Stimulated activated CD8-positive, alpha-beta memory T cell treated with anti-CD3 and anti-CD28 coated beads, Interleukin-4, amount 100 ng/mL, for 24 hours (primary cell): ENCODE measurements at places on chromosomes 6 and 20.

DNA sequence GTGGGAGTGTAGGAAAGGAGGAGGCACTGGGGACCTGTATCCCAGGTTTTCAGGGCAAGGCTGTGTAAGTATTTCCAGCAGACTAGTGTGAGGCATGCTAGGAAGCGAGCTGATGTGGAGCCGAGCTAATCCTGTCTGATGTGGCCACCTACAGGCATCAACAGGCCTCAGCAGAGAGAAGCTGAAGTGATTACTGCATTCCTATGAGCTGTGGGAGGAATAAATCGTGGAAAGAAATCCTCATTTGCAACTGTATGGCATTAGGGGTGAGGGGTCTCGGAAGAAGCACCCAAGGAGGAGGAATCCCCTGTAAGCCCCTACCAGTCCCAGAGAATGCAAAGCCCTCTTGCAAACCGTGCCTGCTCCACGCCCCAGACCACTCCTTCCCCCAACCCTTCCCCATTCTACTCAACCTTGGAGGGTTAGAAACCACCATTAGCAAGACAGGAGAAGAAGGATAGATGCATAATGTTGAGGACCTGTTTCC, 41.6 kb downstream of the C6orf15 start:
- no peak for DNase-seq

DNA sequence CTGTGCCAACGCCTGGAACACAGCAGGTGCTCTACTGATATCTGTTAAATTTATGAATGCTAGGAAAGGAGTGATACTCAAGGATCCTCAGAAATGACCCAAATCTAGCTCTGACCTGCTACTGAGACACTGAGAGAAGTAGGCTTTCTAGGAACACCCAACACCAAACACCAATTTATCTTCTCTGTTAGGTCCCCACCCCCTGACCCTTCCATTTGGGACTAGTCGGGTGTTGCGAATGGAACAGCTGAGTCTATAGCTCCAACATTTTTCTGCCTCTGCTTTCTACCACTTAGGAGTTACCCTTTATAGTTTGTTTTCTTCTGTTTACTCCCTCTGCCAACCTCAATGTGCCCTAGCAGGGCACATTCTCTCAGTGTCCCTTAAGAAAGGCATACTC, 24.0 kb downstream of the CPNE1 start:
- DNase-seq, result no peak

- no peak for DNase-seq
Measured at GRCh38 chr6:116118608-116119007, 7.3 kb downstream of the COL10A1 start.

- DNase-seq, result no peak
Measured at GRCh38 chr6:129598244-129599187, 111.5 kb downstream of the ARHGAP18 start.

- DNase-seq, result no peak
Measured at GRCh38 chr6:117776441-117776840, 101.2 kb downstream of the NUS1 start.

DNA sequence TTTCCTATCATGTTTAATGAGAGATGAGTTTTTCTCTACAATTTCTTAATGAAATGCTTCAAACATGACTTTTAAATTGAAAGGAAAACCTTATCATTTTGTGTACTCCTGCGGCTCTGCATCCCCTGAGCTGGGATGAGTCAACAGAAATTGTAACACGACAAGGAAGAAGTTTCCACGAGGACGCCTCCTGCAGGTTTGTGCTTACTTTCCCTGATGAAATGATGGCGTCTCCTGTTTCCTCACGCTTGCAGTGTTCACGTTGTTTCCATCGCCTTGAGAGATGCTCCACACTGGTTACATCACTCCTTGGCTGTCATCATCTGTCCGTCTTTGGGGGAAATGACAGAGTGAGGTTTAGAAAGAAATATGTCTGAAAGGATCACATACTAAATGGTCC, 233.7 kb upstream of the ZFP64 start:
- no peak for DNase-seq

GRCh38 chr20:39736434-39737327, 774.5 kb downstream of the DHX35 start:
- no peak for DNase-seq

- DNase-seq, result no peak
Measured at GRCh38 chr20:7136886-7137285, 369.4 kb downstream of the BMP2 start.

DNA sequence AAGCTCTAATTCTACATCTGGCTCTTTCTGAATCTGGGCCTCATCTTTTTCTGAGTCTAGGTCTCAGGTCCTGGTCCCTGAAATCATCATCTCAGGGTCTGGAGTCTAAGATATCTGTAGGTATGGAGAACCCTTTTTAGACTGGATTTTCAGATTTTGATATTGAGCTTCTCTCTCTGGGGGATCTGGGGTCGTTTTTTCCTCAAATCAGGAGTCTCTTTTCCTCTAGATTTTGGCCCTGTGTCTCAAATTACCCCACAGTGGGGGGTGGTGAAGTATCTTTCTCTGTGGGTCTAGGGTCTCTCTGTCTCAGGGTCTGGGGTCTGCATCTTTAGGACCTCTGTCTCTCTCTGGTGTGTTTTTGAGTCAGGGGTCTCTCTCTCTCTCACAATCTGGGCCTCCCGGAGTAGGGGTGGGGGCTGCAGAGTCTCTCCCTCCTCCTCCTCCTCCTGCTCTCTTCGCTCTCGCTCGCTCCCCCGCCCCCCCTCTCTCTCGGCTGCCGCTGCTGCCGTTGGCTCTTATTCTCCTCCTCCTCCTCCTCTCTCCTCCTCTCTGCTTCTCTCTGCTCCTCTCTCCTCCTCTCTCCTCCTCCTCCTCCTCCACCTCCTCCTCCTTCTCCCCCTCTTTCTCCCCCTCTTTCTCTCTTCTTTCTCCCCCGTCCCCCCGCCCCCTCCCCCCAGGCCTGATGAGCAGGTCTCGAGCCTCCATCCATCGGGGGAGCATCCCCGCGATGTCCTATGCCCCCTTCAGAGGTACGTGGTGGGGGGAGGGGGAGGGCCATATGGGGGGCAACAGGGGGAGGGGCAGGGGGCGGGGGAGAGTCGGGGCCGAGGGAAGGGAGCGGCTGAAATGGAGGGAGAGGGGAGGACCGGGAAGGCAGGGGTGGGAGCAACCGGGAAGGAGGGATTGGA, at the start of gene SYNGAP1:
SYNGAP1 (plus strand) TSS at position 486 of the 911 bp plus-strand sequence; CDS start at position 686, 200 bp downstream.
- no peak for DNase-seq

DNA sequence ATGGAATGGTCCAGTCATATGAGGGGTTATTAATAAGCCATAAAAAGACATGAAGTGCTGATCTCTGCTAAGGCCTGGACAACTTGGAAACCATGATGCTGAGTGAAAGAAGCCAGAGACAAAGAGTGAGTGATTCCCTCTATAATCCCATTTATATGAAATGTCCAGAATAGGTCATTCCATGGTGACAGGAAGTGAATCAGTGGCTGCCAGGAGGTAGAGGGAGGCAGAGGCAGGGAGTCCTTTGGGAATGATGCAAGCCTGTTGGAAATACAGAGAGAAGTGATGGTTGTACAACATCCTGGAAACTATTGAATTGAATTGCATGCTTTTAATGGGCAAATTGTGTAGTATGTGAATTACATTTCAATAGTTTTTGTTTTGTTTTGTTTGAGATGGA, 26.4 kb downstream of the ANKRD60 start:
- DNase-seq, result no peak

- no peak for DNase-seq
Measured at GRCh38 chr20:16244892-16245291, 328.4 kb downstream of the KIF16B start.

DNA sequence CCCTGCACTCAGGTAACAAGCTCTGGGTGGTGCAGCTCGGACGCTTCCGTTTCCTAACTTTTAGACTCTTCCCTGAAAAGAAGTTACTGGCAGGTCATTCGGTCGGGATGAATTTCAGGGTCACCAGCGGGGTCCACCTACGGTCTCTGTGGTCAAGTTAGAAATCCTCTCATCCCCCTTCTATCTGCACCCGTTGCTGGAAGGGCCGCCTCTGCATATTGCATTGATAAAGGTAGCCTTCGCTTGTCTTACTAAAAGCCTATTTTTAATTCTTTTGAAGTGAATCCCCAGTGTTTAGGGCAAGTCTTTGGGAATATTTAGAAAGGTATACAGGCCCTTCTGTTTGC, 47.3 kb downstream of the LRRN4 start:
- DNase-seq, result no peak

- no peak for DNase-seq
Measured at GRCh38 chr6:68572525-68572924, 62.6 kb upstream of the ADGRB3 start.
